NCI-H187 treated with DMSO at 0.1 percent for 48 hours (cell line): ENCODE measurements at places on chromosomes 1 and 21.

GRCh38 chr21:14356746-14357145, 26.2 kb downstream of the HSPA13 start:
- no peak for DNase-seq

GRCh38 chr1:226541231-226541630, 7.3 kb upstream of the STUM start:
- DNase-seq: no peak

DNA sequence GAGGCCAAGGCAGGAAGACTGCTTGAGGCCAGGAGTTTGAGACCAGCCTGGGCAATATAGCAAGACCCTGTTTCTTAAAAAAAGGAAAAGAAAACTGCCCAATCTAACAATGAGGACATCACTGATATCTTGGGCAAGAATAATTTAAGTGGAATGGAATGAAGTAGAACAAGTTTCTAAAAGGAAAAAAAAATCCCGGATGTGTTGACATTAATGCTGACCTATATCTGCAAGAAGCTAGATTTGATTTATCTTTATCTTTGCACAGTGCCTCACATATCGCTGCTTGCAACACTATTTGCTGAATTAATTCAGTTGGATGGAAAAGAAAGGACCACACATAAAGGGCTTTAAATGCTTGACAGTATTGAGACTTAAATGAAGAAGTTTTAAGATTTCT, 27.8 kb downstream of the DIPK1A start:
- DNase-seq: no peak

- DNase-seq: no peak
These were observed 14.2 kb downstream of the MT1HL1 start for GRCh38 chr1:236990052-236990445.

GRCh38 chr1:162687870-162688269, 55.6 kb downstream of the DDR2 start:
- no peak for DNase-seq

DNA sequence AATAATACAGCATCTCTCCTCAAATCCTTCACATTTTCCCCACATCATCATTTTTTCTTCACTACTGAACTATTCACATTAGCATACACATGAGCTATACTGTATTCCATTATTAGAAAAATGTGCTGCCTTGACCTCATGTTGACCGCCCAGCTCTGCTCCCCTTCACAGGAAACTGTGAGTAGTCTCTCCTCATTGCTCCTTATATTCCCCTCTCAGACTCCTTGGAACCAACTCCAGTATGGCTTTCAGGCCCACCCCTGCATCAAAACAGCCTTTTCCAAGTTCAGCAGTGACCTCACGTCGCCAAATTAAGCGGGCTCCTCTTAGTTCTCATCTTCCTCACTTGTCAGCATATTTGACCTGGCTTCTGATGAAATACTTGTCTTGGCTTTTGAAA, 59.2 kb upstream of the SPAG17 start:
- no peak for DNase-seq

- no peak for DNase-seq
These were observed 13.7 kb downstream of the LGR6 start for GRCh38 chr1:202207292-202207691.

DNA sequence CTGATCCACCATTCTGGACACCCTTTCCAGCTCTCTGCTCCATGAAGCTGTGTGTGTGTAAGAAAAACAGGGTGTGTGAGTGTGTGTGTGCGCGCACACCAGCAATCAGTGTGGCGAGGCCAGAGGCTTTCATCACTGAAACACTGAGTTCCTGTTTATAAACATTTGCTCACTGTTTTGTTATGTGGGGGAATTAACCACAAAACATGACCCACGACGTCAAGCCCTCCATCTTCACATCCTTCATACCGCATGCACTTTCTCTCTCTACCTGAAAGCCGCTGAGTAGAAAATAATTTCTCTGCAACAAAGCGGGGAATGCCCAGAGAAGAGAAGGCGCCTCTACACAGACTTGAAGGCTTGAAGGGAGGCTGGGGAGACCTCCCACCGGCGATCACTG, 148.9 kb upstream of the IRF2BP2 start:
- DNase-seq: no peak

GRCh38 chr21:24552491-24552890, 1054.8 kb downstream of the MRPL39 start:
- no peak for DNase-seq

GRCh38 chr1:88276163-88276562, 407.9 kb upstream of the PKN2 start:
- DNase-seq: no peak

DNA sequence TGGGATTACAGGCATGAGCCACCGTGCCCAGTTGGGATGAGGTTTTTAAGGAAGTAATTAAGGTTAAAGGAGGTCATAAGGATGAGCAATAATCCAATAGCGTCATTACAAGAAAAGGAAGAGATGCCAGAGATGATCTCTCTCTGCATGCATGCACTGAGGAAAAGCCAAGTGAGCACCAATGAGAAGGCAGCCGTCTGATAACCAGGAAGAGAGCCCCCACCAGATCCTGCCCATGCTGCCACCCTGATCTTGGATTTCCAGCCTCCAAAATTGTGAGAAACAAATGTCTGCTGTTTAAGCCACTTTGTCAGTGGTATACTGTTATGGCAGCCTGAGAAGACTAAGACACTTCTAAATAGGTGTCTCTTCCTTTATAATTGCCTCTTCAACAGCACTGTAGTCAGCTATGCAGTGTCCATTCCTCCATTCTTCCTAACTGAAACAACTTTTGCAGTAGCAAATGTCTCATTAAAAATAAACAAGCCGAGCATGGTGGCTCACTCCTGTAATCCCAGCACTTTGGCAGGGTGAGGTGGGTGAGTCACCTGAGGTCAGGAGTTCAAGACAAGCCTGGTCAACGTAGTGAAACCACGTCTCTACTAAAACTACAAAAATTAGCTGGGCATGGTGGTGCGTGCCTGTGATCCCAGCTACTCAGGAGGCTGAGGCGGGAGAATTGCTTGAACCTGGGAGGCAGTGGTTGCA, 216.2 kb upstream of the RUNX1 start:
- DNase-seq: no peak

GRCh38 chr1:1355416-1355815, 2.9 kb downstream of the MXRA8 start:
- no peak for DNase-seq

- DNase-seq: no peak
These were observed 16.6 kb downstream of the LDLRAP1 start for GRCh38 chr1:25560001-25560400.

- peak; percentile 17 for DNase-seq
These were observed 214.5 kb downstream of the VAV3 start for GRCh38 chr1:107750364-107750959.

DNA sequence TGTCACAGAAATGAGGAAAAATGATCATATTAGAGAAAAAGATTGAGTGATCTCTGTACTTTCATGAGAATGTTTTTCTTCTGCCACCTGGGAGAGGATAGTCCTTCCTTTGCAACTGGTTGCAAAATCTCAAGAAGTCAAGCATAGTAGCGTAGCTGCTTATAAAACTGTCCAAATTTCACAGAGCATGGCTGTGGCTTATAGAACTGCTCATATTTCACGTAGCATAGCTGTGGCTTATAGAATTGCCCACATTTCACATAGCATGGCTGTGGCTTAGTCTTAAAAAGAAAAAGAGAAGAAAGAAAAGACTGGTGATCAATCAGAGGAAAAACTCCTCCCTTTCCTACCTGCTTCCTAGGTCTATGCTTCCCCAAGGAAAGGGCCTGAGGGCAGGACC, 329.5 kb downstream of the SIPA1L2 start:
- DNase-seq: no peak

GRCh38 chr1:44225761-44226160, 12.5 kb downstream of the DMAP1 start:
- no peak for DNase-seq

DNA sequence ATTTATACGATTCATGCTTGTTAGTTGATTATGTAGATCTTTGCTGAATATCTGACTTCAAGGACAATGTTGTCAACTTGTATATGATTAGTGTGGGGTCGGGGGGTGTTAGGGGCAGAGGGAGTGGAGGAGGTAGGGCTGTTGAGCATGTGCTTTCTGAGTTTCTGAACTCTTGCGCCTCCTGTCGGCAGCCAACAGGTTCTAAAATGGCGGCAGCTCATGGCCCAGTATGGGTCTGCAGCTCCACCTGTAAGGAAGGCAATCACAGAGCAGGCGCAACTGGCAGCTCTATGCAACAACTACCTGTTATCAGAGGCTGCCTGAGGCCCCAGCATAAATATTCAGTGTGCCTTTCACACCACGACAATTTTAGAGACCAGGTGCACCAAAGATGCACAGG, 205.8 kb upstream of the PLXNA2 start:
- no peak for DNase-seq

- peak; percentile 38 for DNase-seq
These were observed 61.7 kb downstream of the FCRL5 start for GRCh38 chr1:157490467-157491165.

DNA sequence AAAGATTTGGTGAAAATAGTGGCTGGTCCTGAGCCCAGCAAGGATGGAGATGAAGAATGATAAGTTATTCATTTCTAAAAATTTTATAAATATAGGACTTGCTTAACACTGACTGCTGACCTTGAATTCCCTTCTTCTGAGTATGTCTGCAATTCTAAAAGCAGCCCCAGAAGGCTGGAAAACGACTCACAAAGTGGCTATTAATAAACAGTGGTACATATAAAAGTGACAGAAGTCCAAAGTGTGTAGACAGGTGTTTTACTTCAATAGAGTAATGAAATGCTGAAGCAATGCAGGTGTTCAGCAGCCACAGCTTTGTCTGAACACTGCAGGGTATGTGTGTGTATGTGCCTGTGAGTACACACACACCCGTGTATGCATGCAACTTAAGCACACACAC, 219.0 kb upstream of the NRIP1 start:
- DNase-seq: no peak

- DNase-seq: no peak
These were observed 88.8 kb upstream of the TTC34 start for GRCh38 chr1:2890221-2890850.

- DNase-seq: no peak
These were observed 627.6 kb downstream of the NPHP4 start for GRCh38 chr1:5364591-5364990.

- no peak for DNase-seq
These were observed 387.0 kb downstream of the USP25 start for GRCh38 chr21:16116798-16117197.

DNA sequence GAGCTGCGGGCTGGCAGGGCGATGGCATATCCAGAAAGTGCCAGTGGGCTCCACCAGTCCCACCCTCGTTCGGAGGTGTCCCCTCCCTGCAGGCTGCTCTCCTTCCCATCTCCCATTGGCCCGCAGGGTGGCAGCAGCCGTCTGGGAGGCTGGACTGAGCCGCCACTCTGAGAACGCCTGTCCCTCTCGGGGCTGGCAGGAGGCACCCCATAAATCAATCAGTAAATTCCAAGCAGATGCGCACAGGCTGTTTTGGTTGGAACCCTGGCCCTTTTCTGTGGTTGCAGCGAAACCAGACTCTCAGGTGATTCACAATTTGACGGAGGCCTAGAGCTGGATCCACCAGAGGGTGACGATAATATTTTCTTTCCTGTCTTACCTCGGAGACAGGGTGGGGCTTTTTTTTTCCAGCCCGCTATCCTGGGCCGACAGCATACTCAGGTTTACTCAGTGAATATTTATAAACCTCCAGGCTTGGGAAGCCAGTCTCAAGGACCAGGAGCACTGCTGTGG, 99.7 kb downstream of the GLIS1 start:
- no peak for DNase-seq

- DNase-seq: no peak
These were observed 32.3 kb downstream of the MAN1C1 start for GRCh38 chr1:25648681-25649440.

- DNase-seq: no peak
These were observed 279.2 kb upstream of the DUSP10 start for GRCh38 chr1:222021129-222021528.

- no peak for DNase-seq
These were observed 51.7 kb upstream of the AJAP1 start for GRCh38 chr1:4602462-4603294.

- no peak for DNase-seq
These were observed 28.9 kb upstream of the EVA1B start for GRCh38 chr1:36352125-36352909.

DNA sequence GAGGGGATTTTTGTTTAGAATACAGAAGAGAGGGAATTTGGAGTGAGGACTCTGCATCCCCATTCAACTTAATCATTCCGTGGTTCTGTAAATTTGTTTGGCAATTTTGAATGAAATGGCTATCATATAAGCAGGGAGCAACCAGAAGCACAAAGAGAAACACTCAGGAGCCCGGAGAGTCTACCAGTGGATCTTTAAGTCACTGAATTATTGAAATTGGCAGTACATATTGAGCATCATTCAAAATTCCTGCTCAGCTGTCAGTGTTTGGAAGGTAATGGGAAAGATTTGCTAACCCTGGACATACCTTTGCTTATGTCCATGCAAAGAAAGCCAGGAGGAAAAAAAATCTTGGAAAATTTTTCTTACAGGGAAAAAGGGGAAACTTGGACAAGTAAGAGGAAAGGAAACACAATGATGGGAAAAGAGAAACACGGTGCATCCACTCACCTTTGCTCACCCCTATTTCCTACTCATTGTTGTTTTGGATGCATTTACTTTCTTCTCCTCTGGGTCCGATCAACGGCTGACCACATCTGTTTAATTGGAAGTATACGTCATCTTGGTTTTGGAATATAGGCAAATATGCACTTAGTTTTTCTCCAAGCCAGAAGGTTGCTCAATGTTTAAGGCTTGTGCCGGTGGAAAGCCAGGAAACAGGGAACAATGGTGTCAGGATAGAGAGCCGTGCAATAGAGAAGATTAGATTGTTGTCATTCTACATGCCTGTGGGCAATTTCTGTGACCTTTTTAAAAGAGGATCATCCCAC, 243.0 kb upstream of the LYPLAL1 start:
- DNase-seq: no peak
